ENCODE measurements at places on chromosomes 6 and 20. TPM values are rescaled to one million over a fixed set of nuclear protein-coding genes. Genes with fewer than 3 reads are reported as not detected.

Gene VGLL2
- total RNA-seq = 0.16 TPM

Gene ZNF334
- 21.4 TPM for total RNA-seq

Gene CNR1
- total RNA-seq = 8.4 TPM

Gene ZNF391
- 10.2 TPM for total RNA-seq

Gene MYH7B
- 0.55 TPM for total RNA-seq

Gene LAMA5
- 38.8 TPM for total RNA-seq

Gene TSBP1
- total RNA-seq = not detected

Gene ABT1
- total RNA-seq = 26.3 TPM

Gene FGD2
- not detected for total RNA-seq

Gene ULBP2
- total RNA-seq = 0.30 TPM

Gene QRSL1
- total RNA-seq = 19.9 TPM

- H3K4me3 ChIP-seq = no peak overlapping the region
- H3K36me3 ChIP-seq = no peaks in the 10 kb centered on the region
- H3K27me3 ChIP-seq = peaks cover 12% of the 10 kb centered on the region
- no peak for DNase-seq
These were observed 20.6 kb downstream of the VIP start for GRCh38 chr6:152771061-152771687.

DNA sequence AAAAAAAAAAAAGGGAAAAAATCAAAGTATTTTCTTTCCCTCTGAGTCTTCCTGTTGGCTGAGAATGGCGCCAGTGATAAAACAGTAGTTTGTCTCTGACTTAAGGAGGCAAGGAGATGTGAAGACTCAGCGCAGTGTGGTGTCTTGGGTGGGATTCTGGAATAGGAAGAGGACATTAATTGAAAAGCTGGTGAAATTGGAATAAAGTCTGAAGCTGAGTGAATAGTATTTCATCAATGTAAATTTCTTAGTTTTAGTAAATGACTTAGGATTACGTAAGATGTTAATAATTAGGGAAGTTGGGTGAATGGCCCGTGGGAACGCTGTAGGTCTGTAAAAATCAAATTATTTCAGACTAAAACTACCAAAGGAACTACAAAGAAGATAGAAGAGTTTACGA is 122.8 kb upstream of the ZNF217 start:
- no peaks in the 10 kb centered on the region for H3K27me3 ChIP-seq
- no peak overlapping the region for H3K27ac ChIP-seq
- no peak for DNase-seq
- H3K36me3 ChIP-seq = no peaks in the 10 kb centered on the region
- peaks cover 4% of the 10 kb centered on the region for H3K4me1 ChIP-seq
- H3K4me3 ChIP-seq = no peak overlapping the region

DNA sequence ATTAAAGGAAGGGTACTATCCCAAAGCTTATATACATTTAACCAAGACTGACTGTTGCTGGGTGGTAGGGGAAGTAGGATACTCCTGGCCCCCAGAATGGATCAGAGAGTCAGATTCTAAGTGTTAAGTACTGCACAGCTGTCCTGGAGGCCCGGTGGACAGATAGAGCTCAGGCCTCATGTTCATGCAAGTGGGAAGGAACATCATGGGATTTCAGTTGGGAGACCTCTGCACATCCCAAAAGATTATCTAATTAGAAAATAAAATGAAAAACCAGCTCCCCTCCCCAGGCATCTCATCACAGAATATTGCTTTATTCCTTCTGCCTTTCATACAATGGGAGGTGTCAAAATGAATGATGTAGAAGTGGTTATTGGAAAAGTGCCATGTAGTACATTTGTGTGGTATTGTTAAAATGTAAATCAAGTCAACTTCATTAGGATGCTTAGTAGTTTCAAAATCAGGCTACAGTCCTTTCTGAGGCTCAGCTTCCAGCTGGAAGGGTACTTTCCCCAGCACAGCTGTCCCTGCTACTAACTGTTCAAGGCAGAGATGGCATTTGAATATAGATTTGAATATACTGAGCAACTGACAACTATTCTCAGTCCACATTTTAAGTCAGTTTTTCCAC is 82.9 kb downstream of the SLC35B3 start:
- no peak overlapping the region for H3K27ac ChIP-seq
- no peaks in the 10 kb centered on the region for H3K36me3 ChIP-seq
- DNase-seq = no peak
- H3K4me1 ChIP-seq = no peaks in the 10 kb centered on the region
- H3K4me3 ChIP-seq = no peak overlapping the region
- H3K27me3 ChIP-seq = no peaks in the 10 kb centered on the region

- no peak overlapping the region for H3K27ac ChIP-seq
- peaks cover 17% of the 10 kb centered on the region for H3K4me1 ChIP-seq
- no peaks in the 10 kb centered on the region for H3K27me3 ChIP-seq
- H3K4me3 ChIP-seq = peak overlapping the region; percentile 45
These were observed 5.3 kb downstream of the OARD1 start for GRCh38 chr6:41066867-41067304.

GRCh38 chr6:47680051-47680450 is 18.3 kb upstream of the ADGRF4 start:
- no peaks in the 10 kb centered on the region for H3K36me3 ChIP-seq
- no peak overlapping the region for H3K4me3 ChIP-seq
- DNase-seq = no peak
- H3K4me1 ChIP-seq = no peaks in the 10 kb centered on the region
- no peak overlapping the region for H3K27ac ChIP-seq

DNA sequence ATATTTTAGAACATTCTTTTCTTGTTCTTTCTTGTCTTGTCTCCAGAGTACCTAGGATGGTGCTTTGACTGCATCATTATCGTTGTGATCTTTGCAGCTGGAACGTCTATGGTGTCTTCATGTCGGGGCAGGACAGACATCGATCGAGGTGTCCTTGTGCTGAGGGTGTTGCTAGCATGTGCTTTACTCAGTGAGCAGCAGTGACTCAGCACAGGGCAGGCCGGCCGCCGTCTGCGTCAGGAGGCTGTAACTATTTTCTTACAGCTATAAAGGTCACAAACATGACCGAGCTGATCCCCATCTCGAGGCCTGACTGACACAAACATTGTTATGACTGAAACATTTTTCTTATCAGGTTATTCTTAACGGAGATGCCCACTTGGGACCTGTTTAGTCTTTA is 14.9 kb upstream of the CTCFL start:
- H3K36me3 ChIP-seq = no peaks in the 10 kb centered on the region
- no peak overlapping the region for H3K4me3 ChIP-seq
- H3K27ac ChIP-seq = no peak overlapping the region
- peaks cover 2% of the 10 kb centered on the region for H3K4me1 ChIP-seq
- DNase-seq = no peak
- peaks cover 38% of the 10 kb centered on the region for H3K27me3 ChIP-seq

- H3K4me1 ChIP-seq = peaks cover 10% of the 10 kb centered on the region
- peaks cover 43% of the 10 kb centered on the region for H3K27me3 ChIP-seq
- H3K36me3 ChIP-seq = no peaks in the 10 kb centered on the region
- no peak for DNase-seq
- H3K4me3 ChIP-seq = no peak overlapping the region
- H3K27ac ChIP-seq = no peak overlapping the region
These were observed 2.8 kb downstream of the GNMT start for GRCh38 chr6:42963179-42963854.

DNA sequence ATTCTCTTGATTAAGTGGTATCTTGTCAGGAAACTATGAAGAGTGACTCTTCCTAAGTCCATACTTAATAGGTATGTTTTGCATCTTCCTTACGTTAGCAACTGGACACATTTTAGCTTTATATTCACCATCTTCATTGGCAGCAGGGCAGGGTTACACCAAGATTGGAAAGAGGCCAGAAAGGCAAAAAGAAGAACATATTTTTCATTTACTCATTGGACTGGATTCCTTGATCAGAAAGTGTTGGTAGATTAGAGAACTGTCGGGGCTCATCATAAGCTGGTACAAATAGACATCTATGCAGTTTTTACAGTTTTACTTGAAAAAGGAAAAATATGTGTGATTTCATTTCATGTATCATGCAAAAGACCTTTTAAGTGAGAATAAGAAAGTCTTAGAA is 464.9 kb downstream of the LMBRD1 start:
- H3K4me3 ChIP-seq = no peak overlapping the region
- no peak for DNase-seq
- H3K36me3 ChIP-seq = no peaks in the 10 kb centered on the region
- no peak overlapping the region for H3K27ac ChIP-seq
- no peaks in the 10 kb centered on the region for H3K27me3 ChIP-seq

GRCh38 chr6:89302195-89302770 is 12.8 kb downstream of the GABRR2 start:
- no peak for DNase-seq
- H3K27me3 ChIP-seq = no peaks in the 10 kb centered on the region
- H3K4me1 ChIP-seq = peaks cover 18% of the 10 kb centered on the region
- H3K36me3 ChIP-seq = no peaks in the 10 kb centered on the region
- no peak overlapping the region for H3K27ac ChIP-seq

- no peaks in the 10 kb centered on the region for H3K27me3 ChIP-seq
- no peak overlapping the region for H3K4me3 ChIP-seq
- H3K36me3 ChIP-seq = no peaks in the 10 kb centered on the region
- H3K4me1 ChIP-seq = no peaks in the 10 kb centered on the region
These were observed 90.2 kb downstream of the TXNDC5 start for GRCh38 chr6:7820288-7820835.

DNA sequence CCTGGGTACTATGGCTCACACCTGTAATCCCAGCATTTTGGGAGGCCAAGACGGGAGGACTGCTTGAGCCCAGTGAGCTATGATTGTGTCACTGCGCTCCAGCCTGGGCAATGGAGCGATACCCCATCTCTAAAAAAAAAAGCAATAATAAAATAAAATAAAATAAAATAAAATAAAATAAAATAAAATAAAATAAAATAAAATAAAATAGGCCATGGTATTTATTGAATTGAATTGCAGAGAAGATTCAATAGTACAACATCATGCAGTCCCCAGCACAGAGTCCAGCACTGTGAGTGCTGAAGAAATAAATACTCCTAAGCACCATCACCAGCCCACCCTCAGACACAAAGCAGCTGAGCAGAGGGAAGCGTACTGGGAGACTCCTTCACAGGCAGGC is 144.7 kb downstream of the RALGAPA2 start:
- no peaks in the 10 kb centered on the region for H3K27me3 ChIP-seq
- peaks cover 5% of the 10 kb centered on the region for H3K36me3 ChIP-seq
- H3K4me1 ChIP-seq = no peaks in the 10 kb centered on the region
- DNase-seq = no peak
- H3K4me3 ChIP-seq = no peak overlapping the region
- H3K27ac ChIP-seq = no peak overlapping the region

DNA sequence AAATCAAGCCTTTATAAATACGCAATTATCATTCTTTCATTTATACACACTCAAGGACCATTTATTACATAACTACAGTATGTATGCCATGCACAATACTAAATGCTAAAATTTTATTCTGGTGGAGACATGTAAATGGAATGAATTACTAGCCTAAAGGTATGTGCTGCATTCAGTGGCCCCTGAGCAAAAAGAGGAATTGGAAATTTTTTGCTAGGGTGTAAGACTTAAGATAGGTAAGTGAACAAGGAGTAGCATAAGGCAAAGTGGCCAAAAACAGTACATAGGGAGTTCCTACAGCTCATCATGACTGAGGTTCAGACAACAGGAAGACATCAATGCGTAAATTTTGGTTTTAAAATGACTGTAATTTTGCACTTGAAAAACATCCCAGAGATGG is 2.3 kb upstream of the MTFR2 start:
- H3K27ac ChIP-seq = no peak overlapping the region
- peaks cover 27% of the 10 kb centered on the region for H3K4me1 ChIP-seq
- H3K27me3 ChIP-seq = peaks cover 15% of the 10 kb centered on the region
- no peaks in the 10 kb centered on the region for H3K36me3 ChIP-seq
- H3K4me3 ChIP-seq = peak overlapping the region; percentile 53

DNA sequence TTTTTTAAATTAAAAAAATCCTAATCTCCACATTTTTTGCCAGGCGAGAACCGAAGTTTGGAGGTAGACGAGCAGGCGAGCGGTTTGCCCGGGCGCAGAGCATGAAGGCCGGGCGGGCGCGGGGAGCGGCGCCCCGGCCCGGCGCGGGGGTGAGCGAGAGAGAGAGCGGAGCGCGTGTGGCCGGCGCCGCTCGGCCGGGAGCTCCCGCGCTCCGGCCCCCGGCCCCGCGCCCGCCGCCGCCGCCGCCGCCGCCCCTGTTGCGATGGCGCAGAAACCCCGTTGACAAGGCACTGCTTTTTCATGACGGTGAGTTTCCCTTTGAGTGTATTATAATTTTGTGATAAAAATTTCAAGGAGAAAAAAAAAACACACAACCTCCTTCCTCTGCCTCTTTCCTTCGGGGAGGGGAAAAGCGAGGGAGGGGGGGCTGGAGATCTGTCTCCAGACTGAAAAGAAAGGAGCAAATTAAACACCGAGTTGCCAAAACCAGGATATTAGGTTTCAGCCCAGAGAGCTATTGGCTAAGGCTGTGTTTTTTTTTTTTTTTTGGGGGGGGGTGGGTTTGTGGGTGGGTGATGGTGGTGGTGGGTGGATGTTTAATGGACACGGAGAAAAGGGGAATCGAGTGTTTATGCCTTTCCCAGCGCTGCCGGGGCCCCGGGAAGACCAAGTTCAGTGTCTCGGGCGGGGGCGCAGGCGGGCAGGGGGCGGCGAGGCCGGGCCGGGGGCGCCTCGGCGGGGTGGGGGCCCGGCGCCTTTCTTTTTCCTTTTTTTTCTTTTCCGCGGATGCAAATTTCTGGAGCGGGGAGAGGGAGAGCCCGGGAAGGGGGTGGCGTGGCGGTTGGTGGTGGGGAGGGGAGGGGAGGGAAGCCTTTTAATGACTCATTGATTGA is at the start of gene BICRAL:
BICRAL (plus strand) TSS at position 257 of the 893 bp plus-strand sequence. CDS start 39,971 bp downstream, outside the sequence.
- H3K4me1 ChIP-seq = peaks cover 13% of the 10 kb centered on the region
- DNase-seq = peak; percentile 65
- H3K4me3 ChIP-seq = peak within 1 kb of the TSS; percentile 99
- H3K36me3 ChIP-seq = peaks cover 6% of the 10 kb centered on the region

DNA sequence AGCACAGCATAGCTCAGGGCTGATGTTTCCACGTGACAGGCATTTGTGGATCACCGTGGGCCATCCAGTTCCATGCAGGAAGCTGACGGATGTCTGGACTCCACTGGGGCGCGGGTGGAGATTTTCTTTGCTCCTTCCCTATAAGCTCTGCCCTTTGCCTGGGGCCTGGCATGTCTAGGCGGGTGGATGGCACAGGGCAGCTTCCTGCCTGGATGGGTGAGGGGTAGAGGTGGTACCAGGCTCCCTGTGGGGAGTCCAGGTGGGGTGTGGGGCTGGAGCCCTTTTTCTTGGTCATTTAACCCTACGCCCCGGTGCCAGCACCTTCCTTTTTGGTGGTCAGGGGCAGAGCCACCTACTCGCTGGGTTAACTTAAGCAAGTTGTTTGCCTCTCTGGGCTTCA is 10.4 kb downstream of the FAM110A start:
- no peak overlapping the region for H3K27ac ChIP-seq
- H3K27me3 ChIP-seq = peaks cover 49% of the 10 kb centered on the region
- peak overlapping the region; percentile 85 for H3K4me3 ChIP-seq
- H3K36me3 ChIP-seq = peaks cover 2% of the 10 kb centered on the region

GRCh38 chr6:89690944-89691324 is 52.4 kb upstream of the LYRM2 start:
- no peak overlapping the region for H3K4me3 ChIP-seq
- no peak for DNase-seq

GRCh38 chr6:144143106-144143505 is 7.2 kb upstream of the STX11 start:
- DNase-seq = no peak
- H3K27me3 ChIP-seq = peaks cover 44% of the 10 kb centered on the region
- no peaks in the 10 kb centered on the region for H3K4me1 ChIP-seq
- no peaks in the 10 kb centered on the region for H3K36me3 ChIP-seq
- H3K27ac ChIP-seq = no peak overlapping the region
